ENCODE measurements at places on chromosomes 13 and 19. TPM values are rescaled to one million over a fixed set of nuclear protein-coding genes. Genes with fewer than 3 reads are reported as not detected.

The PEAK3 gene
- total RNA-seq: 1.4 TPM

The OR4F17 gene
- not detected for total RNA-seq

The IGFLR1 gene
- total RNA-seq: 3.6 TPM

The VSTM1 gene
- total RNA-seq: not detected

The GSK3A gene
- 53.9 TPM for total RNA-seq

The ZNF709 gene
- total RNA-seq: not detected

The ZNF345 gene
- 9.9 TPM for total RNA-seq

The ZSCAN1 gene
- not detected for total RNA-seq

The LRRC63 gene
- not detected for total RNA-seq

The TJP3 gene
- 31.9 TPM for total RNA-seq

The ADGRE3 gene
- total RNA-seq: not detected

The COMP gene
- total RNA-seq: not detected

DNA sequence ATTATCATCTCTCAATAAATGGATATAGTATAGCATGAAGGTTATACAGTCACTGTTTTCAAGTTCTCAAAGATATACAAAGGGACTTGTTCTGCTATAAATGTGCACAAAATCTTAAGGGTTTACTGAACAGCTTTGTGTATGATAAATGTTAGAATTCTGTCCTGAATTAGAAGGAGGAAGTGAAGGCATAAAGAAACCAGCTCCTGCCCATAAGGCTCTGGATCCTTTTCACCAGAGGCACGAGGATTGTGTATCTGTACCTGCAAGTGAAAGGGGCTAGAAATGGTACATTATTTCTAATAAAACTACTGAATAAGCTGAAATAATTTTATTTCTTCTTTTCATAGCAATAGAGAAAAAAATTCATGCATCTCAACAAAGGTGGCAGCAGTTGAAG is 32.4 kb downstream of the PHF11 start:
- H3K36me3 ChIP-seq: peaks cover 68% of the 10 kb centered on the region
- H3K27me3 ChIP-seq: no peaks in the 10 kb centered on the region
- H3K4me1 ChIP-seq: no peaks in the 10 kb centered on the region

GRCh38 chr13:112143753-112144615 is 77.0 kb downstream of the SOX1 start:
- H3K27me3 ChIP-seq: peaks cover 6% of the 10 kb centered on the region
- H3K4me3 ChIP-seq: no peak overlapping the region
- no peak for DNase-seq
- no peaks in the 10 kb centered on the region for H3K36me3 ChIP-seq
- H3K4me1 ChIP-seq: no peaks in the 10 kb centered on the region
- H3K27ac ChIP-seq: no peak overlapping the region

DNA sequence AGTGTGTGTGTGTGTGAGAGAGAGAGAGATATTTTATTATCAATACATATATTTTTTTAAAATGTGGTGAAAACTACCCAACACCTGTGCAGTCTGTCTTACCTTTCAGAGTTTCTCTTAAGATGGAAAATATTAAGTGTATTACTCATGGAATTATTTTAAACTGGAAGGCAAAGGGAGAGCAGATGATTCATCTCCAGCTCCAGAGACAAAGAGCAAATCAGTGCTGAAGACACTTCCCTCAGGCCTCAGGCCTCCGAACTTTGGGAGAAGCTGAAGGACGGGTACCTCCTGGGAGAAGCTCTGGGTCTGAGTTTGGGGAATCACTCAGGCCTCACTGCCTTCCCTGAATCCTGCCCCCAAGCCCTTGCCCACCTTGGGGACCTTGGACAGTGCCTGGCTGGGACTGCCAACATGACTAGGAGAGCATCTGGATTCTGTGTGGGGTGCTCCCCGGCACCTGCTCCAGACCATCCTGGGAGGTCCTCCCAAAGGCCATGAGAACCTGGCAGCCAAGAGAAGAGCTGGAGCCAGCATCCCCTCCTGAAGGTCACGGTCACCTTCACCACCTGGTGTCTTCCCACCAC is 170.4 kb upstream of the UBL3 start:
- no peaks in the 10 kb centered on the region for H3K4me1 ChIP-seq
- no peak for DNase-seq
- no peaks in the 10 kb centered on the region for H3K36me3 ChIP-seq
- no peak overlapping the region for H3K4me3 ChIP-seq

DNA sequence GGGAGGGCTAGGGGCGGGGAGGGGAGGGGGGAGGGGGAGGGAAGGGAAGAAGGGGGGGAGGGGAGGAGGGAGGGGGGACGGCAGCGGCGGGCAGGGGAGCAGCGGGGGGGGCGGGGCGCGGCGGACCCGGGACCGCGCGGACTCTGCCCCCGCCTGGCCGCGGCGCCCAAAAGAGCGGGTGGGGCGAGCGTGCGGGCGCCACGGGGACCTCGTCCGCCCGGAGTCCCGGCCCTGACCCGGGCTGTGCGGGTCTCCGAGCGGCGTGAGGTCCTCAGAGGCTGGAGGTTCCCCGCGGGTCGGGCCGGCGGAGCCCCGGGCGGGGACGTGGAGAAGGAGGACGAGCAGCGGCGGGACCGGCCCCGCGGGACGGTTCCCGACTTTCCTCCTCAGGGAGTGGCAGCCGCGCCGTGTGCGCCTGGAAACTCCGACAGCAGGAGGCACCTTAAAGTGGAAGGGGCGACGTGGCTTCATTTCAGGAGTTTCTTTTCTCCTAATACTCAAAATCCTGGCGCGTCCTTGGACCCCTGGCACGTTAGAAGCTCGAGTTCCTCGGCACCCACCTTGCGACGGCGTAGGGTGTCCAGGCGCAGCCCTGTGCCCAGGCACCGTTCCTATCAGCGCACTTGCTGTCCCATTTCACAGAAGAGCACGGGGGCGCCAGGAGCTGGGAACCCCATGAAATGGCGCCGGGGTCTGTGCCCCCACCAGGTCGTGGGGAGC is 518 bp upstream of the PLPP2 start:
- DNase-seq: peak; percentile 48
- peak overlapping the region; percentile 75 for H3K27ac ChIP-seq
- peak overlapping the region; percentile 33 for H3K4me3 ChIP-seq

GRCh38 chr13:71018544-71018943 is 848.5 kb downstream of the DACH1 start:
- H3K27me3 ChIP-seq: no peaks in the 10 kb centered on the region
- H3K4me3 ChIP-seq: no peak overlapping the region
- no peak overlapping the region for H3K27ac ChIP-seq
- no peaks in the 10 kb centered on the region for H3K4me1 ChIP-seq
- no peaks in the 10 kb centered on the region for H3K36me3 ChIP-seq

GRCh38 chr19:1745589-1746031 is 7.7 kb upstream of the ONECUT3 start:
- DNase-seq: no peak
- peaks cover 48% of the 10 kb centered on the region for H3K4me1 ChIP-seq

DNA sequence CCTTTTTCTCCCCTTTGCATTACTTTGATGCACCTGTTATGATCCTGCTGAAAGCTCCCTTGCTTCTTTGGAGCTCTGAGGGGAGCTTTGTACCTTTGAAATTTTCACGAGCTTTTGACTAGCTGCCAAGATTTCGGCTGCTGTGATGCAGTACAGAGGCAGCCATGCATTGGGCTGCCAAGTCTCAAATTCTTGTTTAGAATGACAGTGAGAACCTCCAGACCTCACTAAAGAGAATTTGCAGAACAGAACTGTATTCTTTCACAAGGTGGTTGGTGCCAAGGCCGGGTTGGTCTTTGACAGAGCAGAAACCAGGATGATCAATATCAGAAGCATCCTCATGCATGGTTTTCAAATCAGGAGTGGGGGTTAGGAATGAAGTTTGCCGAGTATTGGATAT is 414.8 kb downstream of the GPC5 start:
- H3K4me3 ChIP-seq: no peak overlapping the region
- H3K27me3 ChIP-seq: no peaks in the 10 kb centered on the region
- H3K27ac ChIP-seq: no peak overlapping the region
- no peak for DNase-seq

DNA sequence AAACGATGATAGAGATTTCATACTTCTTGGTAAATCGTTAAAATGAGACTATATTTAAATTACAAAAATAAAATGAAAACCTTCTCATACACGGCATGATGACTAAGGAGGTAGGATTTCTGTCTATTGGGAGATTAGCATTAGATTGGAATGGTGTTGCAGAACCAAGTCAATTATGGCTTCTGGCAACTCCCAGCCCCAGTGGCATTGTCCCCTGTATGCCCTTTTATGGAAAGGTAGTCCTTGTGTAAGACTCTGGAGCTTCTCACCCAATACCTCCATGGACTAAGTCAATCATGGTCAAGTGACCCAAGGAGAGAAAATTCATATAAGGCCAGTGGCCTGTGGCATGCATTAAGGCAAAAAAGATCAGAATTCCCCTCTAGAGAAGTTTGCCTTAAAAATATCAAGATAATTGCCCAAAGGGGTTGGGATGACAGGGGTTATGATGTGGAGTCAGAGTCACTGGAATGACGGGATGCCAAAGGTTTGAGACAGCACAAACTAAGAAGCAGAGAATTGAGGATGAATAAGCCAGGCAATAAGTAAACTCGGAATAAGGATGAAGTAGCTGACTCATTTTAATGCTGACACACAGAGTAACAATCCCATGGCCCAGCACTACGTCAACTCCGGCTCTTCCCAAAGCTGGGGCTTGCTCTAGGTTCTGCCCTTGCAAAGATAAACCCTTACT is 57.8 kb upstream of the POSTN start:
- DNase-seq: no peak
- H3K4me1 ChIP-seq: no peaks in the 10 kb centered on the region
- no peak overlapping the region for H3K4me3 ChIP-seq
- H3K27me3 ChIP-seq: no peaks in the 10 kb centered on the region
- no peak overlapping the region for H3K27ac ChIP-seq
- H3K36me3 ChIP-seq: no peaks in the 10 kb centered on the region

GRCh38 chr19:15550929-15551292 is 42.6 kb downstream of the CYP4F22 start:
- no peaks in the 10 kb centered on the region for H3K36me3 ChIP-seq
- H3K27me3 ChIP-seq: peaks cover 25% of the 10 kb centered on the region
- peak overlapping the region; percentile 40 for H3K4me3 ChIP-seq
- peaks cover 21% of the 10 kb centered on the region for H3K4me1 ChIP-seq
- no peak overlapping the region for H3K27ac ChIP-seq

- no peak for DNase-seq
- no peaks in the 10 kb centered on the region for H3K27me3 ChIP-seq
- H3K4me1 ChIP-seq: no peaks in the 10 kb centered on the region
- H3K27ac ChIP-seq: no peak overlapping the region
- H3K36me3 ChIP-seq: no peaks in the 10 kb centered on the region
Observed at GRCh38 chr13:75072368-75072767, 409.6 kb downstream of the TBC1D4 start.

GRCh38 chr19:29247051-29247450 is 34.1 kb upstream of the UQCRFS1 start:
- H3K4me1 ChIP-seq: peaks cover 8% of the 10 kb centered on the region
- peaks cover 7% of the 10 kb centered on the region for H3K27me3 ChIP-seq
- no peaks in the 10 kb centered on the region for H3K36me3 ChIP-seq
- DNase-seq: no peak
- H3K4me3 ChIP-seq: no peak overlapping the region

- DNase-seq: no peak
- H3K27me3 ChIP-seq: peaks cover 90% of the 10 kb centered on the region
- H3K4me1 ChIP-seq: peaks cover 51% of the 10 kb centered on the region
- no peak overlapping the region for H3K27ac ChIP-seq
- H3K36me3 ChIP-seq: no peaks in the 10 kb centered on the region
Observed at GRCh38 chr13:94709001-94709834, 3.1 kb downstream of the SOX21 start.

DNA sequence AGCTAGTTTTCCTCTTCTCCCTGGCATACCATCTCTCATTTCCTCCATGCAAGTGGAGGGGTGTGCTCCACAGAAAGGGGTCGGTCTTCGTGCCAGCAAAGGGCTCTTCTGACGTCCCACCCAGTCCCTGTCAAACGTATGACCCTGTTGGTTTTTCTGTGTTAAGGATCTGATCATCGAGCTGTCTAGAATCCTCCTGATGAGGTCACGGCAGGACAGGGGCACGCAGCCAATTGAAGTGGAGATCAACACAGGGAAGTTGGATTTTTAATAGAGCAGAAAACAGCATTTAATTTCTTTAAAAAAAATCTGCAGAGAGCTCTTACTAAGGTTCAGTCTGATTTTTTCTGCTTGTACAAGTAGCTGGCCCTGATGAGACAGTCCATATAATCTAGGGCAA is 339.4 kb downstream of the TEX29 start:
- no peak overlapping the region for H3K27ac ChIP-seq
- DNase-seq: no peak
- H3K36me3 ChIP-seq: no peaks in the 10 kb centered on the region
- no peak overlapping the region for H3K4me3 ChIP-seq
- peaks cover 45% of the 10 kb centered on the region for H3K27me3 ChIP-seq

DNA sequence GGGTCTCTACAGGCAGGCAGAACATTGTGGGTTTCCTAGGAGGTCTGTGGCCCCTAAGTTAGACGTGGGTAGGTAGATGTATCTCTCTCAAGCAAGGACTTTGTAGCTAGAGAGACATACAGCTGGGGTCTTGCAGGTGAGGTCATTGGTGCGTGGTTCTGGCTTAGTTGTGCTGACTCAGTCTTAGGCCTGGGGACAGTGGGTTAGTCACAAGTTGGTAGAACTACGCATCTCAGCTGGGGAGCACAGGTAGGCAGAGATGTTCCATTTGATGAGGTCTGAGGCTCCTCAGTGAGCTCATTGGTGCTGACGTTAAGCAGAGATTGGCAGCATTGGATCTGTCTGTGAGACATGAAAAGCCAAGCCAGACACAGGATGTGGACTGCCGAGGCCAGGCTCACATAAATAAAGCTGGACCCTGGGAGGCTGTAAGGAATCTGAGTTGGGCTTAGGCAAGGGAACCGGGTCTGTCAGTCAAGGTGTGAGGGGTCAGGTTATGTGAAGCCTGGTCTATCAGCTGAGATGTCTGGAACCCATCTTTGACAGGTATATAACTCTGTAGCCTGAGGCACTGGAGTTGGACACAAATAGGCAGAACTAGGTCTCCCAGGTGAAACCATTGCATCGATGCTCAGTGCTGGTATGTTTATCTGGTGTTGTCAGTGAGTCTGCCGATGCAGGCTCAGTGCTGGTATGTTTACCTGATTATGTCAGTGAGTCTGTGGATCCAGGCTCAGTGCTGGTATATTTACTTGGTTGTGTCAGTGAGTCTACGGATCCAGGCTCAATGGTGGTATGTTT is 17.4 kb upstream of the PDCD2L start:
- H3K4me1 ChIP-seq: no peaks in the 10 kb centered on the region
- DNase-seq: no peak
- H3K27me3 ChIP-seq: no peaks in the 10 kb centered on the region

GRCh38 chr19:29259867-29260281 is 46.9 kb upstream of the UQCRFS1 start:
- no peaks in the 10 kb centered on the region for H3K27me3 ChIP-seq
- no peaks in the 10 kb centered on the region for H3K4me1 ChIP-seq
- no peak for DNase-seq
- no peak overlapping the region for H3K4me3 ChIP-seq

- peaks cover 28% of the 10 kb centered on the region for H3K36me3 ChIP-seq
Observed at GRCh38 chr19:41264581-41265394, 616 bp downstream of the HNRNPUL1 start.

DNA sequence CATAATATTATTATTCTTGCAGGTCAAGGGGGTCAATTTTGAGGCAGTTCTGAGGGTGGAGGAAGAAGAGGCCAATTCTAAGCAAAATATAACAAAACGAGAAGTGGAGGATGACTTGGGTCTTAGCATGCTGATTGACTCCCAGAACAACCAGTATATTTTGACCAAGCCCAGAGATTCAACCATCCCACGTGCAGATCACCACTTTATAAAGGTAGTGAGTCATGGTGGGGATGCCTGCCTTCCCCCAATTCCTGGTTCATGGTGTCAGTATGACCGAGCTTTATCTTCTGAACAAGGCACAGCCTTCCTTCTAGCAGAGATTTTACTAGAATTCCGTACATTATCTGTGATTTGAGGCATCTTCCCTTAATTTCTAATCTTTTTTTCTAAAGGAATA is 9.4 kb upstream of the DCUN1D2 start:
- DNase-seq: no peak
- no peaks in the 10 kb centered on the region for H3K27me3 ChIP-seq
- no peak overlapping the region for H3K4me3 ChIP-seq
- H3K36me3 ChIP-seq: peaks cover 99% of the 10 kb centered on the region
- H3K4me1 ChIP-seq: peaks cover 33% of the 10 kb centered on the region

Data from stomach (tissue), 19 donors.